ENCODE measurements at places on chromosomes 3 and 15. TPM values are rescaled to one million over a fixed set of nuclear protein-coding genes. Genes with fewer than 3 reads are reported as not detected.

The OIP5 gene
- total RNA-seq = 8.5 TPM

The SLC12A1 gene
- total RNA-seq = not detected

The FSIP1 gene
- total RNA-seq = 0.72 TPM

GRCh38 chr3:186214670-186215069 lies 105.8 kb upstream of the ETV5 start:
- no peak for DNase-seq

- no peak for DNase-seq
These were observed 77.6 kb downstream of the CRTC3 start for GRCh38 chr15:90607361-90607760.

- DNase-seq = no peak
These were observed 325.5 kb downstream of the SATB1 start for GRCh38 chr3:18099611-18100010.

GRCh38 chr3:160343132-160343531 lies 55.9 kb downstream of the IFT80 start:
- no peak for DNase-seq

DNA sequence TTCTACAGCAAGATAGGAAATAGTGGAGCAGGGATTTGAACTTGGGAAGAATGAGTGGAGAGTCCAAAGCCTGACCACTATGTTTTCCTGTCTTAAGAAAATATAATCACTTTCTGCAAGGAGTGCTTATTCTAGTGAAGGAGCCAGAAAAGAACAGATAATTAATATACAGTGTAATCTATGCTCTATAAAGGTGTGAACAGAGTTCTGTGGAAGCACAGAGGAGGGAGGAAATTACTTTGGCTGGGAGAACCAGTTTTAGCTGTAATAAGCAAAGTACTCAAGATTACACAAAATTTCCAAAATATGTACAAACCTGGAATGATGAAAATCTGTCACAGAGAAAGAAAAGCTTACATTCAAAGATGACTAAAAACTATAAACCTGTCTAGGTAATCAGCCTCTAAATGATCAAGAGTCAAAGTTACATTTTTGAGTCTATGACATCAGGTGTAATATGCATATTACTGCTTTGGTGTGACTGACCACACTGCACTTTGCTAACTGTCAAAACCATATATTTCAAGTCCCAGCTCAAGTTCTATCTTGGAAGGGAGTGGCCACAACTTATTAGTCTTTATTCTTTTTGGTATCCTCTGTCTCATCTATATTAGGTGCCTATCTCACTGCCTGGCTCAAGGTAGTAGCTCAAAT lies 40.7 kb upstream of the MB21D2 start:
- DNase-seq = no peak

GRCh38 chr3:170220871-170221270 lies 1.4 kb upstream of the PRKCI start:
- no peak for DNase-seq

DNA sequence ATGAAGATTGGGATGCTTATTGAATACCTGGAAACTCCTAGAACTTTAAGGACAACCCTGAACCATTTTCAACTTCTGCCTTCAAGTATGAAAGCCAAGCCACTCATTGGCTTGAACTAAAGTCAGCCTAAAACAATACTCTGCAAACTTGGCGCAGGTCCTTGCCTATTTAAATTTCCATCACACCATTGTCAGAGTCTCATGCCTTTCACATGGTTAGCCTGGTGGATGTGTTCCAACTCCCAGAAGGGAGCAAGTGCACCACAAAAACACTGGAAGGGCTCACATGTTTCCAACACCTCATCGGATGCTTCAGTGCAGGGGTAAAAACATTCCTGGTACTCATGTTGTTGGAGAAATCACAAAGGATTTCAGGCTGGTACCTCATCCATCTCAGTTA lies 511.6 kb upstream of the MDFIC2 start:
- no peak for DNase-seq

DNA sequence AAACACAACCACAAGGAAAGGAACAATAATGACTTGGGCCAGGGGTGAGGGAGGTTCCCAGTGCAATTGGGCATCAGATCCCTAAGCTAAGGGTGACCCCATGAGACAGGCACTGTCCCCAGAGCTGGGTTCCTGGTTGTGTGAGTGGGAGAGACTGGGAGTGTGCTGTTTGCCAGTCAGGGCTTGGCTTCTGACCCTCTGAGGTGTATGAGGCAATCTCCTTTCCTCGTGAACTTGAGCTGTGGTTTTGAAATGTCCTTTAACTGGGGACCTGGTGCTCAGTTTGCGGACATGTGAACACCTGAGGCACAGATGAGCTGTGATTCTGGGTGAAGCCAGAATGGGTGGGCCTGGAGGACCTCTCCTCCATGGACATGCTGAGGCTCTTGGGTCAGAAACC lies 58.5 kb upstream of the PLXNA1 start:
- no peak for DNase-seq
